ENCODE measurements at places on chromosomes 7 and 10.

- no peak for DNase-seq
Observed at GRCh38 chr10:80278480-80278879, 11.0 kb downstream of the MAT1A start.

DNA sequence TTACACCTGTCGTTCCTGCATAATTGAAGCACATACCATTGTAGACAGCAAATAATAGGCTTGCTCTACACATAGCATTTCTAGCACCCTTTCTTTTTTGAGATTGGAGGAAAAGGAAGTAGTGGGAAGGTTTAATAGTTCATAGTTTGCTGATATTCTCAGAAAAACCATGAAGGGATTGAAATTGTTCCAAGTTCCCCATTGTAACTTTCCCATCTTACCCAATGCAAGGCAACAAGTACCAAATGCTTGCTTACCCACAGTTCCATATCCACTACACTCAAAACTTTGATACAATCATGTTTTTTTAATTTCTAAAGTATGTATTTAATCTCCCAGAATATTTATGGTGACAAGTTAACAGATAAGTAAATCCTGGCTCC is 13.8 kb downstream of the CYP3A5 start:
- DNase-seq: no peak

GRCh38 chr10:96665306-96665705 is 55.0 kb downstream of the PIK3AP1 start:
- peak; percentile 19 for DNase-seq

GRCh38 chr10:113538151-113538550 is 14.7 kb upstream of the HABP2 start:
- DNase-seq: no peak

GRCh38 chr7:101935521-101936141 is 118.2 kb downstream of the CUX1 start:
- no peak for DNase-seq

DNA sequence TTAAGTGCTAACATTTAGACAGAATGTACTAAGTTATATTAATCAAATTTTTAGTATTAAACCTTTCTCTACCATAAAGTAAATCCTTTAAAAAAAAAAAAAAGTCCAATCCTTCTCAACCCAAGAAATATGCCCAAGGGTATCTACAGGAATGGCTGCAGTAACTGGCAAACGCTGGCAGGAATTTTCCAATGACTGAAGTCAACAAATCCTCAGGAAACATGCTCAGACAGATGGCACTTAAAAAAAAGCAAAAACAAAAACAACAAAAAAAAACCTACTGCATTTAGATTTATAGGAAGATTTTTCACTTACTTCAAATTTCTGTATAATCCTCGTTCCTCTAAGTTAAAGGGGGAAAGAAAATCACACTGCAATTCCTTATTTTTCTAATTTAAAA is 666 bp downstream of the SVIL start:
- no peak for DNase-seq
